GM23248 (cell line): ENCODE measurements at places on chromosomes 13 and 19. TPM values are rescaled to one million over a fixed set of nuclear protein-coding genes. Genes with fewer than 3 reads are reported as not detected.
A peak's percentile ranks its signal among the peaks of the same experiment; 100 is the strongest.

GRCh38 chr13:54226876-54227275, 1198.3 kb downstream of the OLFM4 start:
- no peak for DNase-seq

DNA sequence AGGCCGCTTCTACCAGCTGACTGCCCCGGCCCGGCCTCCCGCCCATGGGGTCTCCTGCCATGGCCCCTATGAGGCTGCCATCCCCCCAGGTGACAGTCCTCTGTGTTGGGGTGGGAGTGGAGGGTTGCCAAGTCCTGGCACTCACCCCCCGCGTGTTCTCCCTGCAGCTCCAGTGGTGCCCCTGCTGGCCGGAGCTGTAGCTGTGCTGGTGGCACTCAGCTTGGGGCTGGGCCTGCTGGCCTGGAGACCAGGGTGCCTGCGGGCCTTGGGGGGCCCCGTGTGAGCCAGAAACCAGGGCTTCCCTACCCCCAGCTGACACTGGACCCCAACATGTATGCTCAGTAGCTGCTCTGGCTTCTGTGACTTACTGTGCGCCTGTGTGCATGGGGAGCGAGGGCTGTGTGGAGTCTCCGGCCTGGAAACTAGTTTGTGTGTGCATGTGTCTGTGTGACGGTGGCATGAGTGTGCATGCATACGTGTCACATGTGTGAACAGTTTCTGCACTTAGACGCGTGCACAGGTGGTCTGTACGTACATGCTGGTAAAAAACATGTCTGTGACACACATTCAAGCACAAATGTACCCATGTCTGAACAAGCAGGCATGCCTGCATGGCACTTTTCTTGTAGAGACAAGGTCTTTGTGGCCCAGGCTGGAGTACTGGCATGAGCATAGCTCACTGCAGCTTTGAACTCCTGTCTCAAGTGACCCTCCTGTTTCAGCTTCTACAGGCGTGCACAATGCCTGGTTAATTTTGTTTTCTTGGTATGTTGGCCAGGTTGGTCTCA, 4.9 kb downstream of the ACP4 start:
- peak; percentile 34 for DNase-seq

- no peak for DNase-seq
Observed at GRCh38 chr13:63199508-63199907, 1783.9 kb upstream of the PCDH20 start.

DNA sequence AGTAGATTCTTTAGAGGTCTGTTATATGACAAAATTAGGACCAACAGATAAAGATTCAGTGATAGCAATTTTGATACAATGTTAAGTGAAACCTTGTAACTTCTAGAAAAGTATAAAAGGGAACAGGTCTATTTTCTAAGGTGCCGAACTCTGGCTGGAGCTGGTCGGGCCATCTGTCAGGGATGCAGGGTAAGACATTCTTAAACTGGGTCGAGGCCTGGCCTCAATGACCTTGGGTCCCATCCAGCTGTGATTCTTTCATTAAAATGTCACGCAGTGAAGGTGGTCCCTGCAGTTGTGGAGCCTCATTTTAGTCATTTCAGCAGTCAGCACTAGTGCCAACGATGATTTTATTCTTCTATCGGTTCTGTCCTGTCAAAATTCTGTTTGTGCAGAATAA, 271.9 kb upstream of the SPRY2 start:
- DNase-seq, result no peak

DNA sequence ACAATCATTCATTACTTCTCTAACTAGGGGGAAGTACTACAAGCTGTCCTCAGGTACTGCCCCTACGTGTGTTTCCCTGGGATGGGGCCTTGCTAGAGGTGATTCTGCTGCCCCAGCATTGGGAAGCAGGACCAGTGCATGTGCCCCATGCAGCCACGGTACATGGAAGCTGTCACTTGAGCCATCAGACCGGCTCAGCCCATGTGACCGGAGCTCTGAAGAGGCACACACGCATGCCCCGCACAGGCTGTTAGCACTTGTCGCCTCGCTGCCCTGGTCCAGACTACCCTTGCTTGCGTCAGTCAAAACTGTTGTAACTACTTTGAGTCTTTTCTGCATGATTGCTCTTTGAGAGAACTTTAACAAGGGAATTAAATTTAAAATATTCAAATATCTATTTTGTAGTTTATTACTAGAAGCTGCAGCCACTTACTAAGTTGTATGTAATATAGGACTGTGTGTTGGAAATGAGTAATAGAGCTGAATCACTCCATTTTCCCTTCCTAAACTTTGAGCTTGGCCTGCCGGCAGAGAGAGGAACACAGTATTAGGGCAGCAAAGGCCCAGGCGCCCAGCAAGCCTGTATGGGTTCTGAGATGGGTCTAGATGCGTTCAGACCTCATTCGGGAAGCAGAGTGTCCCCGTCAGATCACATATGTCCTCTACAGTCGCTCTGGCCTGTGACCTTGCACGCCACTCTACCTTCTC, 42.2 kb downstream of the DHRS12 start:
- DNase-seq, result peak; percentile 74

Gene MYO16
- not detected in 2 replicates for total RNA-seq

Gene THSD8
- total RNA-seq, result not detected in 2 replicates

Gene ZNF431
- total RNA-seq, result 1.7 and 1.9 TPM in 2 replicates

Gene TTC9B
- total RNA-seq, result not detected in 2 replicates

Gene MAN2B1
- 56.5 and 81.7 TPM in 2 replicates for total RNA-seq

Gene FXYD1
- 0.43 TPM in 1 of 2 replicates, not detected in the other for total RNA-seq

Gene CERS4
- total RNA-seq, result not detected in 2 replicates

Gene EDNRB
- 0.32 TPM in 1 of 2 replicates, not detected in the other for total RNA-seq

Gene ACER1
- total RNA-seq, result 0.22 and 1.0 TPM in 2 replicates
